ENCODE measurements at places on chromosomes 4 and X.

GRCh38 chrX:32281853-32282252 lies 929.5 kb downstream of the DMD start:
- DNase-seq: no peak

DNA sequence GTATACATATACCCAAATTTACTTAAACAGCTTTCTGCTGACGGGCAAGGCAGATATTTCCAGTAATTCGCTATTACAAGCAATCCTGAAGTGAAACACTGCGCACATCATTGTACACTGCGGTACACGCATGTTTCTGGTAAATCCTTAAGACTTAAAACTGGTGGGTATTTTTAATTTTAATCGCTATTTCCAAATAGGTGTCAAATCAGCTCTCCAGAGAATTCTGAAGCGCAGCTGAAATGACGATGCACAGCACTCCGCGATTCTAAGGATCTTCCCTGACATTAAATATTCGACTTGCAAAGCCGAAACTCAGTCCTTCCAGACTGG lies 361 bp downstream of the TMEM128 start:
- DNase-seq: no peak

DNA sequence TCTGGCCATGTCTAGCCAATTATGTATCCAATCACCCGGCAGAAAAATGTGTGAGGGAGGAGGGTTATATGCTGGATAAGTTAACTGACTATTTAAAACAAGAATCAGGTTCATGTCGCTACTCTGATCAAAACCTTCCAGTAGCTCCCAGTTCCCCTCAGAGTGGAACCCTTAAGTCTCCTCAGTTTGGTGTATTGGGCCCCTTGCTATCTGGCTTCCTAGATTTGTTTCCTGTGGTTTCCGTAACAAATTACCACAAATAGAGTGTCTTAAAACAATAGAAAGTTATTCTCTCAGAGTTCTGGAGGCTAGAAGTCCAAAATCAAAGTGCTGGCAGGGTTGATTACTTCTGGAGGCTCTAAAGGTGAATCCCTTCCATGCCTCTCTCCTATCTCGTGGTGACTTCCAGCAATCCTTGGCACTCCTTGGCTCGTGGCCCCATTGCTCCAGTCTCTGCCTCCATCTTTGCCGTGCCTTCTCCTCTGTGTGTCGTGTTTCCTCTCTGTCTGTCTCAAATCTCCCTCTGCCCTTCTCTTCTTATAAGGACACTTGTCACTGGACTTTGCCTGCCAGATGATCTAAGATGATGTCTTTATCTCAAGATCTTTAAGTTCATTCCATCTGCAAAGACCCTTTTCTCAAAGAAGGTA lies 10.5 kb upstream of the ENPP6 start:
- no peak for DNase-seq

- no peak for DNase-seq
Observed at GRCh38 chrX:55484948-55485347, 4.7 kb downstream of the USP51 start.

DNA sequence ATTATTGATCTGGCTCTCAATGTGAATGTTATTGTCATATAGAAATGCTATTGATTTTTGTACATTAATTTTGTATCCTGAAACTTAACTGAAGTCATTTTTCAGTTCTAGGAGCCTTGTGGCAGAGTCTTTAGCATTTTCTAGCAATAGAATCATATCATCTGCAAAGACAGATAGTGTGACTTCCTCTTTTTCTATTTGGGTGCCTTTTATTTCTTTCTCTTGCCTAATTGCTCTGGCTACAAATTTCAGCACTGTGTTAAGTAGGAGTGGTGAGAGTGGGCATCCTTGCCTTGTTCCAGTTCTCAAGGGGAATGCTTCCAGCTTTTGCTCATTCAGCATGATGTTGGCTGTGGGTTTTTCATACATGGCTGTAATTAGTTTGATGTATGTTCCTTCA lies 102.7 kb downstream of the SH3BGRL start:
- no peak for DNase-seq

DNA sequence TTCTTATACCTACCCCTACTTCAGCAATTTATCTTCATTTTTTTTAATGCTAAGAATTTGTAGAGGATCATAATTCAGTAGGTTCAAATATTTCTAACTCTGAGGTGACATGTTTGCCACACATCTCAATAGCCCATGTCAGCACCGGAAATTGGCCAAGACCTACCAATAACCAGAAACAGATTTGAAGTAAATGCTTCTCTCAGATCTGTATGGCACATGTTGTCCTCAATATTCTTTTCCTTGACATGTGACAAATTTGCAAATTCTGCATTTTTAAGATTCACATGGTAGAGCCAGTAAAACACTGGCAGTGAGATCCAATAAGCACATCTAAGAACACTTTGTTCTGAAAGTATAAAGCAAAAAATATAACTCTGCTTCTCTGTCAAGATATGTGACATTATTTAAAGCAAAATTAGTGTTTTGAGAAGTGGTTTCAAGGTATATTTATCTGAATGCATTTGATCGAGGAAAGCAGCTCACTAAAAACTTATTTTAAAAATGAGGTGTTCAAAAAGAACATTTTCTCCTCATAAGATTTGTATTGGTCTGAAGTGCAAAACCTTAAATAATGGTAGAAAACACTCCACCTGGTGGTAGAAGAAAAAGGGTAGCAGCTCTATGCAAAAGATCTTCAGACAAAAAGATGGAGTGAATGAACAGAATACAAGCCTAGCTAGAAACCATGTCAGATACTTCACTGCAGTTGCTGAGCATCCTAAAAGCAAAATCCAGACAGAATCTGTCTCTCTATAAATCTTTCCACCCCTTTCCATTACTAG lies 513.8 kb upstream of the FAM241A start:
- DNase-seq: no peak

DNA sequence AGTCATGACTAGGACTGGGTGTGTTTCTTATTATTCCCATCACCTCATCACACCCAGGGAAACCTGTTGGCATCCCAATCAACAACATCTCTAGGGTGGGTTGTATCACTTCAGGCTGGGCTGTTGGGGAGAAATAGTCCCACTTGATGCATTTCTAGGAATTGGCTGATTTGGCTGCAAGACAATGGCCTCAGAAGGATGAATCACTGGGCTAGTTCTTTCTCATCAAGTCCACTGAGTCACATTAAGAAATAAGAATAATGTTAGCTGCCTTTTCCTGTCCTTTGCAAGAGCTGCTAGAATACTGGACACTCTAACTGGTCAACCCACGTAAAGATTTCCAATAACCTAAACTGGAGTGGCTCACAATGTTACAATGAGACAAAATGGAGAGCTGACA lies 104.2 kb downstream of the CHRDL1 start:
- no peak for DNase-seq

GRCh38 chr4:72951628-72952027 lies 117.9 kb downstream of the COX18 start:
- no peak for DNase-seq

- DNase-seq: no peak
Observed at GRCh38 chrX:153867671-153868070, 18.3 kb downstream of the L1CAM start.

DNA sequence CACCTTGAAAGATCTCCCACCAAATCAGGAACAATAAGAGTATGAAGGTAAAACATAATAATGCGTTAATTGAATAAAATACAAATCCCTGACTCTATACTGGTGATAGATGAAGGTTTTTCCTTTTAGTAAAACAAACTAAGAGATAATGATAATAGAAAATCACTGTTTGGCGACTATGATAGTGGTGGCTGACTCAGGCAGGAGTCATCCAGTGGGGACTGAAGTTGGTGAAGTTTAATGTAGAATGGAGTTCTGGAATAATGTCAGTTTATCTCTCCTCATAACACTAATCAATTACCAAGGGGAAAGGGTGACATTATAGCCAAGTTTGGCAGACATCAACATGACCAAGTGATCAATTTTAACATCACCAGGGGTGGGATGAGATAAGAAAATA lies 21.3 kb downstream of the ABCG2 start:
- no peak for DNase-seq

DNA sequence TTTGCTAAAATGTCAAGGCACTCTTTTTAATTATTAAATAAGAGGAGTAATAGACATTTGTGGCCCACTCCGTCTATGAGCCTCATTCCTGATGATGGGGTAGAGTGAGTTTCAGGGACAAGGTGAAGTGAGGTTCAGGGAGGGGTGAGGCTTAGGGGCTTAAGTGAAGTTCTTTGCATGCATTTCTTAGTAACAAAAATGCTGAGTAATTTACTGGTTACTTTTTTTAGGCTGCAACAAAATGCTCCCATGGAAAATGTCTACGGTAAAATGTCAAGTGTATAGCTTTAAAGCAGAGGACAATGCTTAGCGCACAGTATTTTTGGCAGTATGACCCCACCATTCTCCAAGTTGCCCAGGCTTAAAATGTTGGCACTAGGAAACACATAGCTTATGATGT lies 2.0 kb upstream of the USO1 start:
- no peak for DNase-seq

GRCh38 chrX:11531226-11531625 lies 134.5 kb downstream of the ARHGAP6 start:
- no peak for DNase-seq

DNA sequence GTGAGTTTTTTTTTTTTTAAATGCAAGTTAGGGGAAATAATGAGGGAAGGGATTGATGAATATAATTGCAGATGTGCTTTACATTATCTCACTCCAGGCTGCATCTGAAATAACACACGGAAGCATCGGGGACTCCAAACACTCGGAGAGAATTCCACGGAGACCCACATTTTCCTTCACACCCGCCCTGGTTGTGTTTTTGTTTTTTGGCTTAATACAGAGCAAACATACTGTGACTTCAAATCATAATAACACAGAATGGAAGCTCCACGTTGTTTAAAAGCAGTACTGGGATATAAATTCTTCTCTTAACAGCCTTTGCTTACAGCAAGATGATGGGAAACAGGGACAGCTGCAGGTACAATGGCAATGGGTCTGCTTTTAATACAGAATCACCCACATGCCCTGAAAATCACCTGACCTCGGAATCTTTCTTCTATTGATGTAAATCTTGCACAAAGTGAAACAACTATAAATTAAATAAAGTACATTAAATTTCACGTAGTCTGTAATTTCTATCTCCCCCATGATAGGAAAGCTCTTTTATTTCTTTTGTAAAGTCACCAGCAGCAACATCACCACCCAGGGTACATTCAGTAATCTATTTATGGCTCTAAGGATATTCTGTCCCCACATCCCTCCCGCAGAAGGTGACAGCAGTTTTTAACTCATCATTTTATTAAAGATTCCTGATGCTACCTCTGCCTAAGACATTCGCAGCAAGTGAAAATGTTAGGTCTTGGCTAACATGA lies 119.3 kb downstream of the ZNF827 start:
- no peak for DNase-seq
